Naive B cell (primary cell): ENCODE measurements at places on chromosomes 11 and 22. TPM values are rescaled to one million over a fixed set of nuclear protein-coding genes. Genes with fewer than 3 reads are reported as not detected.

DNA sequence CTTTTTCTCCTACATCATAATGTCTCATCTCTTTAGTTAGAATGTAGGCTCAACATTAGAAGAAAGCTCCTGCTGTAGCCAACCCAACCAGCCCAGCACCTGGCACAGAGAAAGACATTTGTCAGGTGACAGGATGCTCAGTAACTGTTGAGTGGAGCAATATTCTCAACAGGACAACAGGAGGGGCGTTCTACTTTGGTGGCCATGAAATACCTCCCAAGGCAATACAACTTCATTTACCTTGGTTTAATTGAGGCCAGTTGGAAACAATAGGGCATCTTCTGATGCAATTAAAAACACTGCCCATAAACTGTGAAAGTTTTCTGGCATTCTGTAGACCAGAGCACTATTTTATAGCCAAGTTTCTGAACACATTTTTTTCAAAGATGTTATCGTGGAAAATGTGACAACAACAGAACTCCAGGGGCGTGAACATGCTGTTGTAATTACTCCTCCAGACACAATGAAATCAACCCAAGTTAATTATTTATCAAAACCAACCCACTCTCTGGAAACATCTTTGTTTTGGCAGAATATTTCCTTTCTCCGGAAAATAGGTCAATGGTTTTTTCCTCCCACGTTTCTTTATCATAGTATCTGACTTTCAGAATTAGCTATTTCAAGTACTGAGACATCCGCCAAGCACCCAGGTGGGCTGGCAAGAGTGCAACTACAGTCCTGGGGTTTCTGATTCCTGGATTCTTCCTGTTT lies 538.1 kb downstream of the SOX6 start:
- no peaks in the 10 kb centered on the region for H3K36me3 ChIP-seq
- H3K4me1 ChIP-seq: no peaks in the 10 kb centered on the region
- peaks cover 10% of the 10 kb centered on the region for H3K27me3 ChIP-seq
- H3K4me3 ChIP-seq: no peak overlapping the region

DNA sequence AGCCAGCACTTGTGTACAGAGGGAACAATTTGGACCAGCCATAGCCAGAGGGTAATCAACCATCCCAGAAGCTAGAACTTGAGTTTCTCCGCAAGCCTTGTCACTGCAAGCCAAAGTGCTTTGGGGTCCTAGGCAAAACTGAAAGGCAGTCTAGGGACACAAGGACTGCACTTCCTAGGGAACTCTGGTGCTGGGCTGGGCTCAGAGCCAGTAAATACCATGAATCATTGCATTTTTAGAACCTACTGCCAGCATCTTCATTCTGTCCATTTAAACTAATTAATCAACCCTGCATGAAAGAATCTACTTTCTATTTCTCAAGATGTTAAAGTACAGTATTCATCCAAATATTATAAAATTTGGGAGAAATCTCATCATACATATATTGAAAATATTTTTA lies 20.0 kb downstream of the PATE3 start:
- no peaks in the 10 kb centered on the region for H3K36me3 ChIP-seq
- H3K4me3 ChIP-seq: no peak overlapping the region
- H3K27ac ChIP-seq: no peak overlapping the region
- no peaks in the 10 kb centered on the region for H3K27me3 ChIP-seq
- H3K4me1 ChIP-seq: no peaks in the 10 kb centered on the region

DNA sequence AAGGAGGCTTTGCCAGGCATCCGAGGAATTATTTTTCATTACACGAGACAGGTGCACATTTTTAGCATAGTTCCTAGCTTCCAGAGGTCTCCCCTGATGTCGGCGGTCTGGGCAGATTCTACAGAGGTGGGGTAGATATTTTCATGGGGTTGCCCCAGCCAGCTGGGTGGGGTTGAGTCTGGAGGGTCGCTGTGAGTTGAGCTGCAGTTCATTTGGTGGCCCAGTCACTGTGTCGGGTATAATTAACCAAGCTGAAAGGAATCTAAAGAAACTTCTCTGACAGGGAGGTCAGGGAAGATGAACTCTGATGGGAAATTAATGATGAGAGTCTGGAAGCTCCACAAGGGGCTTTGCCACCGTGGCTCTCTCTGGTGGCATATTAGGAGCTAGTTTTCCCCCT lies 233.7 kb upstream of the NAV2 start:
- peaks cover 26% of the 10 kb centered on the region for H3K27me3 ChIP-seq
- no peak overlapping the region for H3K27ac ChIP-seq
- no peak overlapping the region for H3K4me3 ChIP-seq
- no peaks in the 10 kb centered on the region for H3K36me3 ChIP-seq
- no peak for DNase-seq

GRCh38 chr22:35324762-35325161 lies 25.1 kb downstream of the TOM1 start:
- no peak overlapping the region for H3K4me3 ChIP-seq
- peaks cover 11% of the 10 kb centered on the region for H3K36me3 ChIP-seq
- no peaks in the 10 kb centered on the region for H3K27me3 ChIP-seq
- no peak for DNase-seq
- peaks cover 13% of the 10 kb centered on the region for H3K4me1 ChIP-seq

GRCh38 chr11:118436639-118437207 lies 431 bp downstream of the KMT2A start:
- no peaks in the 10 kb centered on the region for H3K36me3 ChIP-seq
- no peak for DNase-seq
- H3K4me3 ChIP-seq: peak overlapping the region; percentile 94
- H3K4me1 ChIP-seq: peaks cover 55% of the 10 kb centered on the region
- peak overlapping the region; percentile 99 for H3K27ac ChIP-seq

GRCh38 chr11:73140213-73141030 lies 1.7 kb downstream of the FCHSD2 start:
- no peaks in the 10 kb centered on the region for H3K27me3 ChIP-seq
- H3K27ac ChIP-seq: peak overlapping the region; percentile 98
- peaks cover 43% of the 10 kb centered on the region for H3K4me1 ChIP-seq

- H3K36me3 ChIP-seq: no peaks in the 10 kb centered on the region
- no peak overlapping the region for H3K27ac ChIP-seq
- H3K4me1 ChIP-seq: peaks cover 18% of the 10 kb centered on the region
- H3K27me3 ChIP-seq: peaks cover 36% of the 10 kb centered on the region
Measured at GRCh38 chr22:42368379-42369249, 63.6 kb downstream of the NFAM1 start.

DNA sequence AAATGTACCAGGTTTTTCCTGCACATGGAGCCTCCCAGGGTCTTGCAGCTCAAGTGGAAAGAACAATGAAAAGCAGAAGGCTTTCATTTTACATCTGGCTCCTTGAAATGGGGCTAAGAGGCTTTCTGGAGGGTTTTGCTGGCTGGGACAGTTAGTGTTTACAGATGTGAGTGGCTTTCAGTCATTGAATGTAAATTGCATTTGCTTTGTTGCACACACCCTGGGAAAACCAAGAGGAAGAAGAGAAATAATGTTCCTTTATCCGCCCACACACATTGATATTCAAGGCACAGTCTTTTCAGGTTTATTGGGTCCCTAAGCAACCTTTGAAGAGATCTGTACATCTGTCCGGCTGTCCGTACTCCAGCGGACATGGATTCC lies 144.5 kb downstream of the SPON1 start:
- DNase-seq: no peak
- H3K36me3 ChIP-seq: no peaks in the 10 kb centered on the region
- peaks cover 11% of the 10 kb centered on the region for H3K4me1 ChIP-seq
- H3K27me3 ChIP-seq: no peaks in the 10 kb centered on the region
- no peak overlapping the region for H3K4me3 ChIP-seq
- H3K27ac ChIP-seq: no peak overlapping the region

DNA sequence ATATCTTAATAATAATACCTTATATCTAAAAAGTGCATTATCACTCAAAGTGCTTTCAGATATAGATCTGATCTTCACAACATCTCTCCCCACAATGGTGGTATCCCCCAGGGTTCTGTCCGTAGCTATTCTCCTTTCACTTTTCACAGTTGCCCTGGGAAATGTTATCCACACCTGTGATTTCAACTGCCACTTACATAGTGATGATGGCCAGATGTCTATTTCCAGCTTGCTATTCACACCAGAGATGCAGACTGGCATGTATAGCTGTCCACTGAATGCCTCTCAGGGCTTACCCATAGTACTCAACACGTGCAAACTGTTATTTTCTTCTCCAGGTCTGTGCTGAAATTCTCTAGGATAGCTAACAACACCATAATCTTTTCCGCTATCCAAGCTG lies 724.7 kb downstream of the DLG2 start:
- no peak overlapping the region for H3K4me3 ChIP-seq
- no peaks in the 10 kb centered on the region for H3K27me3 ChIP-seq
- no peaks in the 10 kb centered on the region for H3K4me1 ChIP-seq
- H3K36me3 ChIP-seq: no peaks in the 10 kb centered on the region
- no peak overlapping the region for H3K27ac ChIP-seq

DNA sequence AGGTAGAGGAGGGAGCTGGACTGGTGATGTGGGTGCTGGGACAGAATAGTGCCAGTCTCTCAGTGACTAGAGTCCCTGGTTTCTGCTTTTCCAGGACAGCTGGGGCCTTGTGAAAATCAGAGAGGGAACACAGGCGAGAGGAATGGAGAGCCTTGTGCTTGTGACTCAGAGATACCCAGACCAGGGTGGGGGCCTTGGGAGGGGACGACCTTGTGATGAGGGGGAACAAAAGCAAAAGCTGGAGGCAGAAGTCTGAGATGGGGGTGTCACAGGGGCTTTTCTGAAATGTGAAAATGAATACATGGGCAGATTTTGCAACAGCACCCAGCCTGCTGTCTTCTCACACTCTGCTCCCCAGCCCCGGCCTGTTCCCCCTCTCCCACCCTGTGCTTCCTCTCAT lies 3.4 kb upstream of the NR1H3 start:
- H3K4me1 ChIP-seq: peaks cover 13% of the 10 kb centered on the region
- no peaks in the 10 kb centered on the region for H3K36me3 ChIP-seq
- no peak overlapping the region for H3K4me3 ChIP-seq
- H3K27ac ChIP-seq: no peak overlapping the region
- no peaks in the 10 kb centered on the region for H3K27me3 ChIP-seq

DNA sequence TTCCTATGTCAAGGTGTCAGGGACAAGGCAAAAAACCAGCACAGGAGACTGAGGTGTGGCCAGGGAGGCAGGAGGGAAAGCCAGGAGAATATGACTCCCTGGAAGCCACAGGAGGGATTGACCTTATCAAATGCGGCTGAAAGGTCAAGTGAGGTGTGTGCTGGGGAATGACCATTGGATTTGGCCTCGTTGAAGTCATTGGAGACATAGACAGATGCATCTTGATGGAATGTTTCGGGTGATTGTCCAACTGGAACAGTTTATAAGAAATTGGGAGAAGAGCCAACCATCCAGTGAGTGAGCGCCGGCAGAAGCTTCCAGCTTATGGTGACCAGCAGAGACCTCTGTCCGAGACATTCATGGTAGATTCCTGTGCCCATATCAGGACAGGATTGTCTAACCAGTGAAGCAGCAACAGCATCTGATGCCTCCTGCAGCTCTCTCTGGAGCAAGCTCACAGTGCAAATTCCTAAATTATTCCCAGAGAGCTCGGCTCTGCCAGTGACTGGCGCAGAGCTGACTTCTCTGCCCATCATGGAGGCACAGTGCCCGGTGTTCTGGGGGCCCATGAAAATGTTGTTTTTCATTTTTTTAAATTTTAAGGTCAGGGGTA lies 95.4 kb downstream of the MYO18B start:
- H3K36me3 ChIP-seq: no peaks in the 10 kb centered on the region
- DNase-seq: no peak
- peaks cover 30% of the 10 kb centered on the region for H3K27me3 ChIP-seq
- no peak overlapping the region for H3K4me3 ChIP-seq
- H3K27ac ChIP-seq: no peak overlapping the region
- no peaks in the 10 kb centered on the region for H3K4me1 ChIP-seq

- no peaks in the 10 kb centered on the region for H3K27me3 ChIP-seq
- H3K4me3 ChIP-seq: no peak overlapping the region
- H3K36me3 ChIP-seq: no peaks in the 10 kb centered on the region
- H3K27ac ChIP-seq: no peak overlapping the region
- DNase-seq: no peak
- H3K4me1 ChIP-seq: no peaks in the 10 kb centered on the region
Measured at GRCh38 chr11:112318661-112319060, 58.0 kb upstream of the PLET1 start.

- peaks cover 11% of the 10 kb centered on the region for H3K36me3 ChIP-seq
- no peaks in the 10 kb centered on the region for H3K27me3 ChIP-seq
- DNase-seq: no peak
- peaks cover 37% of the 10 kb centered on the region for H3K4me1 ChIP-seq
Measured at GRCh38 chr22:23053051-23053707, 17.1 kb upstream of the GNAZ start.

GRCh38 chr11:114168691-114169090 lies 109.2 kb downstream of the ZBTB16 start:
- peak overlapping the region; percentile 93 for H3K27ac ChIP-seq
- no peak overlapping the region for H3K4me3 ChIP-seq
- no peaks in the 10 kb centered on the region for H3K27me3 ChIP-seq
- peaks cover 8% of the 10 kb centered on the region for H3K36me3 ChIP-seq

- H3K4me3 ChIP-seq: no peak overlapping the region
- no peak overlapping the region for H3K27ac ChIP-seq
- no peaks in the 10 kb centered on the region for H3K4me1 ChIP-seq
- H3K36me3 ChIP-seq: no peaks in the 10 kb centered on the region
Measured at GRCh38 chr11:11391169-11391568, 38.1 kb upstream of the CSNK2A3 start.

- H3K27me3 ChIP-seq: peaks cover 43% of the 10 kb centered on the region
- H3K27ac ChIP-seq: no peak overlapping the region
- H3K4me3 ChIP-seq: no peak overlapping the region
- no peaks in the 10 kb centered on the region for H3K4me1 ChIP-seq
- no peak for DNase-seq
Measured at GRCh38 chr22:29002603-29003002, 59.0 kb downstream of the C22orf31 start.

GRCh38 chr22:25193548-25193947 lies 6.1 kb upstream of the CRYBB3 start:
- H3K4me3 ChIP-seq: no peak overlapping the region
- H3K27me3 ChIP-seq: peaks cover 11% of the 10 kb centered on the region
- no peak for DNase-seq
- H3K27ac ChIP-seq: no peak overlapping the region
- H3K4me1 ChIP-seq: no peaks in the 10 kb centered on the region
- no peaks in the 10 kb centered on the region for H3K36me3 ChIP-seq

GRCh38 chr22:32202539-32203180 lies 2.2 kb downstream of the RFPL2 start:
- H3K4me1 ChIP-seq: peaks cover 5% of the 10 kb centered on the region
- H3K36me3 ChIP-seq: no peaks in the 10 kb centered on the region
- DNase-seq: no peak
- H3K4me3 ChIP-seq: no peak overlapping the region

Gene KRTAP5-7
- not detected for polyA plus RNA-seq

Gene SPDYC
- polyA plus RNA-seq: not detected

Gene BACE1
- 0.07 TPM for polyA plus RNA-seq

Gene SERPINH1
- polyA plus RNA-seq: 0.73 TPM

Gene CATSPER1
- not detected for polyA plus RNA-seq

Gene TRIM49
- polyA plus RNA-seq: not detected

Gene DTX4
- polyA plus RNA-seq: 12.7 TPM

Gene RAG2
- polyA plus RNA-seq: not detected
